Cardiac atrium fibroblast (primary cell): ENCODE measurements at places on chromosomes 1 and 21. TPM values are rescaled to one million over a fixed set of nuclear protein-coding genes. Genes with fewer than 3 reads are reported as not detected.

Gene RORC
- total RNA-seq: not detected in 2 replicates

Gene KCNE2
- total RNA-seq: not detected in 2 replicates

Gene SMCP
- total RNA-seq: not detected in 2 replicates

Gene P3H1
- total RNA-seq: 196 and 209 TPM in 2 replicates

Gene SMIM1
- total RNA-seq: not detected in 2 replicates

Gene PTPN22
- total RNA-seq: under 0.01 TPM in 1 of 2 replicates, not detected in the other

Gene S100A1
- not detected in 2 replicates for total RNA-seq

Gene KLF17
- total RNA-seq: under 0.01 and 0.16 TPM in 2 replicates

Gene SAMD13
- 0.32 and 0.54 TPM in 2 replicates for total RNA-seq

Gene NPPB
- 3.2 and 6.5 TPM in 2 replicates for total RNA-seq

Gene TDRD10
- total RNA-seq: 0.54 TPM in 1 of 2 replicates, not detected in the other

Gene TXNIP
- total RNA-seq: 302 and 306 TPM in 2 replicates

Gene CRP
- total RNA-seq: not detected in 2 replicates

Gene SEMA4A
- 0.54 TPM in 1 of 2 replicates, not detected in the other for total RNA-seq
